ENCODE measurements at places on chromosomes 3 and 15.

DNA sequence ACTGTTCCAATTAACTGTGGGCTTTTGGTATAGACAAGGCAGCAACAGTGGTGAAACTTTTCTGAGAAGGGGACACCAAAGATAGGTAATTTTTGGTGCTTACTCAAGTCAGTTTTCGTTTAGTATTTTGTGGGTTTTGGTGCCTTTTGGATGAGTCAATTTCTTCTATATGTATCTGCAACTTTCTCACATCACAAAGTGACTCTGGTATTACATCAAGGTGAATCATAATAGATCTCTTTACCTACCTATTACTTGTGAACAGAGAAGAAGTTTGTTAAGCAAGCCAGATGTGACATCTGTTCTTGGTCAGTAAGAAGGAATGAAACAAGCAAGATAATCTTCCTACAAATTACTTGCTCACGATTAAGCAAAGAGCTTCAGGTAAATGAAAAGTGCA is 732.4 kb upstream of the DPPA4 start:
- no peak for DNase-seq

DNA sequence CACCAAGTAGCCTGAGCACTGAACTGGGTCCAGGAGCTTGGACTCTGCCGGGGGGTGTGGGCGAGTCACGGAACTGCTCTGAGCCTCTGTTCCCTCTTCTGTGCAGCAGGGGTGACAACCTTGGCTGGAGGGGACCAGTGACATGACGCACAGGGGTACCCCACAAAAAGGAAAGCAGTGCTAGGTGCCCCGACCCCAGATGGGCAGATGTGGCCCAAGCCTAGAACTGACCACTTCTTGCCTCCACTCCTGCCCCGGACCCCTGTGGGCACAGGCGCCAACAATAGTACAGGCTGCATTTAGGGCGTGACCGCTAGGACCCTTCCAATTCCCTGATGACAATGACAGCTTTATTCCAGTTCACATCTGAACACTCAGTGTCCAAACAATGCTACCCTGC is 255.9 kb upstream of the LYSMD4 start:
- DNase-seq: no peak

- no peak for DNase-seq
These were observed 15.2 kb downstream of the TRAIP start for GRCh38 chr3:49841126-49841696.

DNA sequence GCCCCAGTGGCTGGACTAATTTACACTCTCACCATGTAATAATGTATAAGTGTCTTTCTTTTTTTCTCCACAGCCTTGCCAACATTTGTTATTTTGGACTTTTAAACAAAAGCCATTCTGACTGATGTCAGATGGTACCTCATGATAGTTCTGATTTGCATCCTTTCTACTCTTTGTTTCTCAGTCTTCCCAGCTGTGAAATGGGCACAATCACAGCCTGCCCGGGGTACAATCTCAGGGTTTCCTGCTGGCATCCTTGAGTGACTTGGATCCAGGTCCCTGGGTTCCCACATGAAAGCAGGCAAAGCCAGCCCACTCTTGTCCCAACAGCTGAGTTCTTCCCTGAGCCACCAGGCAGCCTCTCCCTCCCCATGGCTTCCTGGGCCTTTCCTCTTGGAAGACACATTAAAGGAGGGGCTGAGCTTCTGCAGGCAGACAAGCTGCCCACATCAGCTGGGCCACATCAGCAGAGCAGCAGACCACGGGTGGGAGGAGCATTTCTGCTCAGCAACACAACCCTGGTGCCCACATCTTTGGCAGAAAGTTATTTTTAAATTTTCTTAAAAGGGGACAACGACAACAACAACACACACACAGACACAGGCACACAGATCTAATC is 82.0 kb downstream of the MYLK start:
- no peak for DNase-seq

GRCh38 chr3:143604402-143605185 is 243.7 kb downstream of the SLC9A9 start:
- DNase-seq: no peak

DNA sequence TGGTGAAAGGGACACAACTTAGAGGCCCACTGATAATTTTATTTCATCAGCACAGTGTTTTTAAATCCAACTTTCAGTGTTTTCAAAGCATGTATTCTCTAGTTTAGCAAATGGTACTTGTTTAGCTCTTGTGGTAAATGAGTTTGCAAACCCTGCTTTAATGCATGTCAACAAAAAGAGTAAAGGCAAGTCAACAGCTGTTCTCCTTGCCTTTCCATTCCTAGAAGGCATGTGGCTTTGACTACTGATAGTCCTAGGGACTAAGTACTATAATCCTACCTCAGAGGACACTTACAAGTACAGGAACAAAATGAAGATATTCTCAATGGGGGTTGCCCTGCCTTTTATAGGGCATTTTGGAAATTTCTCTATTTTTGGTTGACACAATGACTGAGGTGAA is 13.1 kb downstream of the NPTN start:
- DNase-seq: no peak

DNA sequence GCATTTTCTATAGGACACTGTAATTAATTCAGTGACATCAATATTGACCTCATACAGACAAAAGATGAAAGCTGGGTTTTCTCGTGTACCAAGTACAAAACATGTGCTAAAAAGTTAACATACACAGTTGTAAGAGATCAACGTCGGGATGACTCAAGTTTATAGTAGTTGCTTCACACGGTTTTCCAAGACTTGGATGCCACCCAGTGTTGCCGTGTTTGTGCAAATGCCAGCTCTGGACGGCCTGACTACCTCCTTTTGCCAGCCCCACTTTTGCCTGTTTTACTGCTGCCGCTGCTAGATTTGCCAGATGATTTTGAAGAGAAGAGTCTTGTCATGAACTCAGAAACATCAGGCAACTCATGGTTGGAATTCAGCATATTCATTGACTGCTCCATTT is 17.6 kb downstream of the EMC7 start:
- no peak for DNase-seq

DNA sequence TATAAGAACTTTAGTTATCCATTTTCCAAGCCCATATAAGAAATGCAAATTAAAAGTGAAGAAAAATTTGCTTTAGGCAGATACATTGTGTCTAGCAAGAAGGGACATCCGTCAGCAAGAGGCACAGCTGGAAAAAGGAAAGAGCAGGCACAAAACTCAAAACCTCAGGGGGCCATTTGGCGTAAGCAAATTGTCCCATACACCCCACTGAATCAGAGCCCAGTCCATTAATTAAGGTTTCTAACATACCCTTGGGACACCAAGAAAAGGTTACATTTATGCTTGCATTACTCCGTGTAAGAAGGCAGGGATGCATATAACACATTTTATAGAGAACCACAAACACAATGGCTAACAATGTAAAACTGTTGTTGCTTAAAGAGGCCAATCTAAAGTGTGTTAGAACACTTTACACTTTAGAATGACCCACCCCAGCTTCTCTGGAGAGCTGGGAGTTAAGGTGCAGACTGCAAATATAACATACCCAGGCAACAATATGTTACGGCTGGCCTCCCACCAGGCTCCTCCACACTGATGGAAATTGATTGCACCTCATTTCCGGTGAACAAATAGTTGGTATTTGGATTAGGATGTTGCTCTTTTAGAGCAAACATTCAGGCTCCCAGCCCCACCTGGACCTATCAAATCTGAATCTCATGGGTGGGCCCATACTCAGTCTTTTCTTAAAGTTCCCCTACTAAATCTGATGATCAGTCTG is 23.2 kb downstream of the SEMA5B start:
- DNase-seq: no peak

DNA sequence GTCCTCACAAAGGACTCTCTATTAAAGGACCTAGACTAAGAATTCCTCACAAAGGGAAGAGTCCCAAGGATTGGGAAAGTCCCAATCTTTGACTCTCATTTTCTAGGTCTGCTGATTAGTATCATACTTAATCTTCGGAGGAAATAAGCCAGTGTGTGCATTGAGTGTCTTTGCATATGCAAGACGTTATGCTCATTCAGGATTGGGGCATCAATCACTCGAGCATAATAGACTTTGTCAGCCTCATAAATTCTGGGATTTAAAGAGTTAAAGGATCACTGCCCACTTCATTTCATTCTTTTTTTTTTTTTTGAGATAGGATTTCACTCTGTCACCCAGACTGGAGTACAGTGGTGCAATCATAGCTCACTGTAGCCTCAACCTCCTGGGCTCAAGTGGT is 154.3 kb downstream of the RBPMS2 start:
- no peak for DNase-seq

DNA sequence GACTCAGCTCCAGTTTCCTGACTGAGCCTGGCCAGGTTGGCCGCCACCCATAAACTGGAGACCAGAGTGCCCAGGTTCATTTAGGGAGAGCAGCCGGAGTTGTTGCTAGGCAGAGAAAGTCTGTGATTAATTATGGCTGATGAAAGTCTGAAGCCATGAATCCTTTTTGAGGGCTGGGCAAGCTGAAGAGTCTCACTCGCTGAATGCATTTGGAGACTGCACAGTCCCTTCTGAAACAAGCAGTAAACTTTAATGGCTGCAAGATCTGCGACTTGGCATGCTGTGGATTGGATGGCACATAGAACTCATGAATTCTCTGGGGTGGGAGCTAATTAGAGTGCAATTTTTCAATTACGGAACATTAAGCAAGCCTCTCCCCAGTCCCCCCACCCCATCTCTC is 282.1 kb downstream of the RPLP1 start:
- DNase-seq: no peak

DNA sequence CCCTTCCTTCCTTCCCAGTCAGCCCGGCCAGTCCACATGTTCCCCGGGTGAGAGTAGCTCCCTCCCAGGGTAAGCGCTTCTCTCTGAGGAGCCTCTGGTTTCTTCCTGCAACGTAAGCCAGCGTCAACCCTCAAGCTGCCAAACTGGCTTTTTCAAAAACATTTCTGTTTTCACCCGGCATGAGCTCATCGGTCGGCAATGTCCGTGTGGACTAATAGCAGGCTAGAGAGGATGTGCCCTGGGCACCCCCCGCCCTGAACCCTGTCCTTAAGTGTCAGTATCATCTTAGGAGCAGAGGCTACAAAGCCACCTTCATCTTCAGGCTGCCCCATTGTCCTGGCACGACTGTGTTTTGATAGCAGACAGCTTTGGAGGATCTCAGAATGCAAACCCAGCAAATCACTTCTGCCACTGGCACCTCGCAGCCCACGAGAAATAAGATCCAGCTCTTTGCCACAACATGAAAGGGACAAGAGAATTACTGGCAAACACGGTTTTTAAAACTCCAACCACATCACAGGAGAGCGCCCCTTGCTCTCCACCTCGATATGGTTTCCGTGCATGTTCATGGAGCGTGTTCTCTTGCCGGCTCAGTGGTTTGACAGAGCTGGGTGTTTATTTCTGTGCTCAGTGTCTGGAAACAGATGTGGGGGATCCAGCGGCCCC is 9.9 kb downstream of the ALDH1A3 start:
- no peak for DNase-seq

DNA sequence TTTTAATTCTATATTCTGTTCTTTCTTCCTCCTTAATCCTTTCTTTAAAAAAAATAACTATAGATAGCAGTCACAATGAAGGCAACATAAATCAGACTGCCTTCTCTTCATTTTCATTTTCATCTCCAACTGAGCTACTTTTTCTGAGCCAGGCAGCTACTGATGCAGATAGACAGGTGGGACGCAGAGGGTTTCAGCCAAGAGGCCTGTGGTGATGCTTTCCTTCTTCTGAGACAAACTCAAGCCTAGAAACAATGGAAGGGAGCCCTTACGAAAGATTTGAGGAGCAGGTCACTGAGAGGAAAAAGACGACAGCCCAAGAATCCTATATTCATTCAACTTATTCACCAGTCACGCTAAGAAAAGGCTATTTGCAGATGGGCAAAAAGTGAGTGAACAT is 220.0 kb upstream of the MLF1 start:
- no peak for DNase-seq

GRCh38 chr3:4313606-4314293 is 10.6 kb downstream of the SETMAR start:
- DNase-seq: no peak

GRCh38 chr3:24437326-24437725 is 57.3 kb downstream of the THRB start:
- DNase-seq: no peak

GRCh38 chr3:17035033-17035432 is 150.3 kb downstream of the PLCL2 start:
- no peak for DNase-seq

- no peak for DNase-seq
These were observed 58.3 kb downstream of the LRIG1 start for GRCh38 chr3:66442254-66443117.

DNA sequence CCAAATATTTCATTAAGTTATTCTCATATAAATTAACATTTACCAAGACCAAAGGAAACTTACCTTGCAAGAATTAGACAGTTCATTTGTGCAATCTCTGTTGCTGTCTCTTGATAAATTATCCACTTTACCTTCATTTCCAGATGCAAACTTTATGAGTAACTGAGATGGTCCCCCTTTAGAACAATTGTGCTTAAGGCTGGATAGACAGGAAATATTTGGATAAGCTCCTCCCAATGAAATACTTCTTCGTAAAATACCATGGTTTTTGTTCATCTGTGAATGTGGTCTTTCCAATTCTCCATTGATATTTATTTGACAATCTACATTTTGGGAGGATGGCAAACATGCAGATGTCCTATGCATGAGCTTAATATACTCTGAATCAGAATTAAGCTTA is 78.2 kb downstream of the NEDD4 start:
- no peak for DNase-seq

- DNase-seq: no peak
These were observed 81.4 kb upstream of the CRBN start for GRCh38 chr3:3260870-3261269.

GRCh38 chr15:78149805-78150751 is 916 bp downstream of the IDH3A start:
- no peak for DNase-seq

DNA sequence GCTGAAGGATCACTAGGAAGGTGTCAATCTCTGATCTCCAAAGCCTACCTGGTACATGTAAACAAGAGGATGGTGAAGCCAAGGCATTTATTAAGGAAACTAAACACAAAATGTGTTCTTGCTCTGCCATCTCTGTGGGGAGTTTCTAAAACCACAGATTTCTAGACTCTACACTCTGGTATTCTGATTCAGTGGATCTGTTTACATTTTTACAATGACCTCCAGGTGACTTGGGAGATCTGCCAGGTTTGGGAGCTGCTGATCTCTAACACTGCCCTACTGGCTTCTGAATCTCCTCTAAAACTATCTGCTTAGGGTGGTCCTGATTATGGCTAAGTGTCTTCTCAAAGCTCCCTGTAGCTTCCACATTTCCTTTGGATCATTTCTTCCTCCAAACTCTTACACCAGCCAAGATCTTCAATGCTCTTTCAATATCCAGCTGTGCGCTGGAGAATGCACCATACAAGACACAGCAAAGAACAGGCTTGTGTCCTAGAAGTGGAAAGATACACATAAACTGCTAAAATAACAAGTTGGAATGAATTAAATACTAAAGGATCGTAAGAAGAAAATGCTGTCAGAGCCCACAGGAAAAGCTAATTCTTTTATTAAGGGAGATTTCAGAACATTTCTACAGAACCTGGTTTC is 72.7 kb downstream of the GREM1 start:
- DNase-seq: no peak
